Memory B cell (primary cell): ENCODE measurements at places on chromosomes 11 and 22.
A peak's percentile ranks its signal among the peaks of the same experiment; 100 is the strongest.

GRCh38 chr22:18029686-18030267 lies 5.4 kb upstream of the MICAL3 start:
- DNase-seq: no peak

- no peak for DNase-seq
Measured at GRCh38 chr11:77095551-77096490, 6.8 kb upstream of the OMP start.

DNA sequence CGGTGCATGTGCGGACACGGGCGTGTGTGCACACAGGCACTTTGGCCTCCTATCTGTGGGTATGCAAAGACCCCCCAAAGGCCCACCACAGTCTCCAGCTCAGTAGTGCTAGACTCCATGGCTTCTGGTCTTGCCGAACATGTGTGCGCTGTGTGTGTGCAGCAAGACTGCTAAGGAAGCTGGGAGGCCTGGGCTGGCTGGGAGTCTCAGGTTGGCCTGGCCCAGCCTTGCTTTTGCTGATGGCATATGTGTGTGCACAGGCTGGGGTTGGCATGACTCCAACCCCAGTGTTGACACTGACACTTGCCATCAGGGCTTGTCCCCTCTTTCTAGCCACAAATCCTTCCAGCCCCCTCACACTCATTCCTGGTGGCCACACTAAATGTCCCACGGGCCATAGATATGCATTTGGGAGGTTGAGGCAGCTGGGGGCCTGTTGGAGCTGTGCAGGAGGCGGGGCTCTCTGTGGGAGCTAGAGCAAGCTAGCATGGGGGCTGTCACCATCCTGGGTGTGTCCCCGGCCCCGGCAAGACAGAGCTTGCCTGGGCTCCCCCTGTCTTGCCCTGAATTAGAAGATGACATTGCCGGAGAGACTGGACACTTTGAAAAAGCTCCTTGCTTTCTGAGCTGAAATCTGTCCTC lies 60.9 kb upstream of the NECTIN1 start:
- no peak for DNase-seq

GRCh38 chr11:105696000-105696399 lies 86.1 kb downstream of the GRIA4 start:
- DNase-seq: no peak

- no peak for DNase-seq
Measured at GRCh38 chr11:65885231-65885630, 3.0 kb downstream of the FIBP start.

DNA sequence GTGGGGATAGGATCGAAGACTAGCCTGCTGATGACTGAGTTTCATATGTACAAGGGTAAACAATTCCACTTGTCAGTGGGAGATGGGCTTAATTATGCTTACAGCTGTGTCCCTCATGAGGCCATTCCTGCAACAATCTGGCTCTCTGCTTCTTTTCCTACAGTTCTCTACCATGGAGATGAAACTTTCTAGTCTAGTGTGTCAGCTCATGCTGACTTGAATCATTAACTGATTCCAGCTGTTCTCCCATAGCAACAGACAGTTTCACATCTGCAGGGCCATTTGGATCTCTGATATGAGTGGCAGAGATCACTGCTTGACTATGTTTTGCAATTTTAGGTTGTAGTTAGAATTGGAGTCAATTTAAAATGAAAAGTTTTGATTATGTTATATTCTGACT lies 1251.7 kb upstream of the RAG2 start:
- no peak for DNase-seq

GRCh38 chr11:46431211-46431610 lies 39.6 kb upstream of the CHRM4 start:
- no peak for DNase-seq

DNA sequence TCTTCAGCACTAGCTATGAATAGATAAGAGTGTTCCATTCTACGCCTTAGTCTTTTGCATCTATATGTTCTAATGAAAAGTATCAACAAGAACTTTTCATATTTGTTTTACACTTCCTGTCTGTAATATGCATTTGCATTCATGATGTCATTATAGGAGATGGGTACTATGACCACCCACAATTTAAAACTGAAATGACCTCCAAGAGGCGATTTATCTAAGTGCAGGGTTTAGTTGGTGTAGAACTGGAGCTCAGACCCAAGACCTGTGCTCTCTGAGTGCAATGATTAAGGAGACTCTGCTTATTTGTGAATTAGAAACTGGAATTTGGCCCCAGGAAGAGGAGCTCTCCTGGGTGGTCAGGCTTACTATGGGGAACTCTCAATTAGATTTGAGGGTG lies 289.1 kb downstream of the ETS1 start:
- no peak for DNase-seq

DNA sequence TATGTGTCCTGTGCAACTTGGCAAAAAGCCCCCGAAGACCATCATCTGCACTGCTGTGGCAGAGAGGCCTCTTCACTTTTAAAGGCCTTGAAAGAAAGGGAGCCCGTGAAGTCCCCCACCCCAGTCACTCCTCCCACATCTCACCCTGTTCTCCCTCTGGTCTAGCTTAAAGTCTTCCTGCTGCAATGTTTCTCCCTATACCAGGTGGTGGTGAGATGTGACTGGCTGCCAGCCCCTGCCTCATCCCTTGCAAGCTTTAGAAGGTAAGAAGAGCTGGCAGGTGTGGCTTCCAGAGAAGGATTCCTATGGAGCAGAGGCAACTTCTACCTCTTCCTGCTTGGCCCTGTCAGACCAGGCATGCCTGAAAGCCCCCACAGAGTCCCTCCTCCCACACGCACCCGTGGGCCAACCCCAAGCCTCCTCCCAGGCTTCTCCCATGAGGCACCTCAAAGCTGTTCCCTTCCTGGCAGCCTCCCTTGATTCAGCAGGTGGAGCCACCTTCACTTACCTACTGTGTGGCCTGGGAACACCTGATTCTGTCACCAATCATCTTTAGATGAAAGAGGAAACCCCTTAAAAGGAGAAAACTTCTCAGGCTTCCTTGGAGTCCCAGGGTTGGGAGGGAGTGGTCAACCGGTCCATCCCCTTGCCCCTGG lies 4.0 kb upstream of the TRIM29 start:
- no peak for DNase-seq

GRCh38 chr22:17897426-17897825 lies 123.2 kb upstream of the BID start:
- DNase-seq: no peak

GRCh38 chr11:1548221-1549070 lies 23.6 kb downstream of the DUSP8 start:
- DNase-seq: no peak

GRCh38 chr22:23397008-23397612 lies 183.0 kb downstream of the IGLL1 start:
- DNase-seq: no peak

DNA sequence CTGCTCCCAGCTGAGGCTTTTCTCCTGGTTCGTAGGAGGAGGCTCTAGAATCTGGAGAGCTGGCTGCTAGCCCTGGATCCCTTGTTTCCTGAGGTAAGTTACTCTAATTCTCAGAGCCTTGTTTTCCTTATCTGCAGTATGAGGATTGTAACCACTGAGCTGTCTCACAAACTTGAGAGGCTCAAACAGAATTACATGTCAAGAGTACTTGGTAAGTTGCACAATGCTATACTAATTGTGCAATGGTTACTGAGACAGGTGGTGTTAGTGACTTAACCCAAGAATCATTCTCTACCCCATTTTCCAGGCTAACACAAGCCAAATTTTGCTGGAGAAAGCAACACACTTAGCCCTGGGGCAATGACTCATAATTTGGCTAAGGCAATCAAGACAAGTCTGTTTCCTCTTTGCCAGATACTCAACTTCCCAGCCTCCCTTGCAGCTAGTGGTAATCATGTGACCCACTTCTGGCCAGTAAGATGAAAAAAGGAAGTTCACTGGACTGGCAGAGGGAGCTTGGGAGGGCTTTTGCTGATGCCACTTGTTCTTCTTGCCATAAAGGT lies 348.0 kb downstream of the TENM4 start:
- DNase-seq: no peak

DNA sequence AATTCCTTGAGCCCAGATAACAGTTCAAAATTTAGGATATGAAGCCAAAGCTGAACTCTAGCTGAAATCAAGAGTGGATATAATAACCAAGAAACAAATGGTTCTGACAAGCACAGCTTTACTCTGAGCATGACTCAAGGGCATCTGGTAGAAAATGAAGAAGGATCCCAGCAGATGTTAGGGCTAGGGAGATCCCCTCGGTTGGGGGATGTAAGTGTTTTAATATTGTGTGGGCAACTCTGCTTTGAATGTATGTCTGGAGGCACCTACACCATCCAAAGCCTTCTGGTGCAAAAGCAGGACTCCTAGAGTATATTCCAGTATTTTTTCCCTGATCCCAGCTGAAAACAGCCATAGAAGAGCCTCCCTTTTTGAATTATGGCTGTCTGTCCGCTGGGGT lies 61.7 kb downstream of the FLI1 start:
- no peak for DNase-seq

DNA sequence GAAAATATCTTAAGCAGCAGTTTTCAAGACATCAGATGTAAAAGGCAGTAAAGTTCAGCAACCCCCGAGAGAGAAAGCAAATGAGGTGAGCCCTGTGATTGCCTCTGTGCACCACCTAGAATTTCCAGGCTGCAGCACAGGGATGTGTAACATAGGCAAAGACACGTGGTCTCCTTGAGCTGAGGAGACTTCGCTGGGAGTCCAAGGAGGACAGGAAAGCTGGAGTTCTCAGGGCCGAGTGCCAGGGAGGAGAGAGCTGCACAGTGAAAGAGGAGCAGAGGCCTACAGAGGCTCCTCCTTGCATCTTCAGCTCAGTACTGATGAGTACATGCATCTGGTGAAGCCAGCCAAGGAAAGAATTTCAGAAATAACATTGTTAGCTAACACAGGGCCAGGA lies 17.6 kb upstream of the TOLLIP start:
- DNase-seq: no peak

GRCh38 chr11:56849852-56850251 lies 101.4 kb upstream of the OR9G4 start:
- DNase-seq: no peak

DNA sequence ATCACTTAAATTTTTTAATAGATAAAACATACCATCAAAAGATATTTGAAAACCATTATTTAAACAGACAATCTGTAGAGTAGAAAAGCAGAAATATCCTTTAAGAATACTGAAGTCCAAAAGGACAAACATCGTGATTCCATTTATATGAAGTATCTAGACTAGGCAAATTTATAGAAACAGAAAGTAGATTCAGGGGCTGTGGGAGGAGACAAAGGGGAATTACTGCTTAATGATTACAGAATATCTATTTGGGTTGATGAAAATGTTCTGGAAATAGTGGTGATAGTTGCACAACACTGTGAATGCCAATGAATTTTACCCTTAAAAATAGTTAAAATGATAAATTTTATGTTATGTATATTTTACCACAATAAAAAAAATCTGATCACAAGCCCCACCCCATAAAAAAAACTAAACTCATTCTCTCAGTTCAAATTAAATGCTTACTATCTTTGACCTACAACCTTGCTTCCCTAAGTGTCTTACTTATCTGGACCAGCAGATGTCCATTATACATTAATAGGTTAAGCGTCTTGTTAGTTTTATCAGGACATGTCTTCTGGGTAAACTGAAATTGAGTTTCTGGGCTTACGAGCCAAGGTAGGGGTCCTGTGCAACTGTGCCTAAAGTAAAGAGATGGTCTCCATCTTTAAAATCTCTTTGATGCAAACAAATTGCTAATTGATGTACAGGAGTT lies 86.3 kb downstream of the FCHSD2 start:
- DNase-seq: no peak

DNA sequence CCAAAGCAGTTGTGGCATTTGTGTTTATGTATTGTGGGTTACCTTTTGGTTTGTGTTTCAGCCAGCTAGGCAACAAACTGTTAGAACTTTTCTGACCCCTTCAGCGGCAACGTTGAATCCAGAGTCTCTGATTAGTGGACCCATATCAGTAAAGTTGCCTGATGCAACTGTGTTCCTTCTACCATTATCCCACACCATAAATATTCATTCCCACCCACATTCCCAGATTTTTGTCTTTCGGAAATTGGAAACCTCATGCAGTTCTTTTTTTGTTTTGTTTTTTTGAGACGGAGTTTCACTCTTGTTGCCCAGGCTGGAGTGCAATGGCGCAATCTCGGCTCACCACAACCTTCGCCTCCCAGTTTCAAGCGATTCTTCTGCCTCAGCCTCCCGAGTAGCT lies 30.7 kb upstream of the RBX1 start:
- no peak for DNase-seq

DNA sequence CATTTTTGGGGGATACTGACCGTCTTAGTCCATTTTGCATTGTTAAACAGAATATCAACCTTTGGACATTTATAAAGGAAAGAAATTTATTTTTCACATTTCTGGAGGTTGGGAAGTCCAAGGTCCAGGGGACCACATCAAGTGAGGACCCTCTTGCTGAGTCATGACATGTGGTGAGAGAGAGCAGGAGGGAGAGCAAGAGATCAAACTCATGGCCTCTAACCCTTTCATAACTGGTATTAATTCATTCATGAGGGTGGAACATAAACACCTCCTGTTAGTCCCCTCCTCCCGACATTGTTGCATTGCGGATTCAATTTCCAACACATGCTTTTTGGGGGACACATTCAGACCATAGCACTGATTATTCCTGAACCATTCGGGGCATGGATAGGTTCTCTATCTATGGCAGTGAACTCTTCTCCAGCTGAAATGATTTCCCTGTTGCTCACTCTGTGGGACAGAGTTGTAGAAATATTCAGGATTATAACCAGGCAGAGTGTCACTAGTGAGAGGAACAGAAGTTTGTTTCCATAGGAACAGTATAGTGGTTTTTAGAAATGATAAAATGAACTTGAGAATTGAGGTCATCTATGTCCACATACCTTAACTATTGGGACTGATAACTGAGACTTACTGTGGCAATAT lies 88.2 kb upstream of the OR9Q1 start:
- no peak for DNase-seq

DNA sequence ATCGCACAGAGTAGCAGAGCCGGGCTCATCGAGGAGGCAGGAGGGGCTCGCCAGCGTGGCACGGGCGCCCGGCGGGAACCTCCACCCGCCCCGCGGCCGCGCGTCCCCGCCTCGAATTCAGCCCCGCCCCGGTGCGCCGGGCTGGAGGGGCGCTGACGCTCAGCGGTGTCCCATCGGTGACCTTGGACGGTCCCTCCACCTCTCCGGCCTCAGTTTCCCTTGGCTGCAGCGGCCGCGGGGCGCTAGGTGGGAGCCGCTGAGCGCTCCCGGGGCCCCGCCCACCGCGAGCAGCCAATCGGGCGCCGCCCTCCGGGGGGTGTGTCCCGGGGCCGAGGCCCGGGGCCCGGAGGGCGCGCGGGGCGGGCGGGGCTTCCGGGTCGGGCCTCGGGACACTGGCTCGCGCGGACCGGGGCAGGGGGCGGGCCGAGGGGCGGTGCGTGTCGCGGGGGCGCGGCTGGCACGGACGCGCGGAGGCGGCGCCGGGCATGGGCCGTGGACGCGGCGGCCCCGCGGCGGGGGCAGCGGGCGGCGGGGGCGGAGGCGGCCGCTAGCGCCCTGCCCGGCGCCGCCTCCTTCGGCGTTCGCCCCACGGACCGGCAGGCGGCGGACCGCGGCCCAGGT lies at the start of gene PPARA:
TSS of gene PPARA (plus strand) at position 493 of the 621 bp plus-strand sequence. CDS start 47,858 bp downstream, outside the sequence.
- peak; percentile 80 for DNase-seq
